IPS DF 6.9 (cell line): ENCODE measurements at places on chromosomes 12 and 14.
A peak's percentile ranks its signal among the peaks of the same experiment; 100 is the strongest.

GRCh38 chr14:96189281-96189711, 15.3 kb upstream of the BDKRB2 start:
- no peak overlapping the region for H3K27ac ChIP-seq
- peaks cover 7% of the 10 kb centered on the region for H3K4me1 ChIP-seq
- H3K27me3 ChIP-seq, result no peaks in the 10 kb centered on the region
- no peak for DNase-seq
- H3K4me3 ChIP-seq, result no peak overlapping the region

GRCh38 chr14:32443890-32444661, 115.0 kb downstream of the AKAP6 start:
- DNase-seq, result no peak
- H3K36me3 ChIP-seq, result no peaks in the 10 kb centered on the region
- no peaks in the 10 kb centered on the region for H3K27me3 ChIP-seq
- H3K4me3 ChIP-seq, result no peak overlapping the region
- no peaks in the 10 kb centered on the region for H3K4me1 ChIP-seq
- H3K27ac ChIP-seq, result no peak overlapping the region

- peak overlapping the region; percentile 50; the same call in 1 of the 2 replicates for H3K4me3 ChIP-seq
- H3K27ac ChIP-seq, result no peak overlapping the region
- H3K4me1 ChIP-seq, result 0 out of 2 replicates have a peak, but pooled peaks cover 2% of the 10 kb centered on the region
- peaks cover 14% of the 10 kb centered on the region for H3K27me3 ChIP-seq
- DNase-seq, result no peak
- H3K36me3 ChIP-seq, result no peaks in the 10 kb centered on the region
Observed at GRCh38 chr12:22333713-22334409, 646 bp downstream of the ST8SIA1 start.

DNA sequence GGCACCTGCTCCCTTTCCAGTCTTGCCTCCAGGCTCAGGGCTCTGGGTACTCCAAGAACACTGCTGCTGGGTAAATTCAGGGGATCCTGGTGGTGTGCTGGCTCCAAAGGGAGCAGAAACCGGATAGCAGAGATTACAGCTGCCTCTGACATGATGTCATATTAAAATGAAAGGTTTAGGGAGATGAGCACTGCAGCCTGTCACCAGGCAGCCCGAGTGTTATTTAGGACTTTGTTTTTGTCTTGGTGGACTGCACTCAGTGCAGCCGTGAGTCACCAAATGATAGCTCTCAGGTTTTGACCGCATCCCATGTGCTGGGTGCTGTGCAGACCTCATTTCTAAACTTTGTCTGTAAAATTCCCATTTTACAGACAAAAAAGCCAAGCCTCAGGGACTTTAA, 266.0 kb upstream of the CRY1 start:
- no peak overlapping the region for H3K4me3 ChIP-seq
- DNase-seq, result no peak
- no peaks in the 10 kb centered on the region for H3K27me3 ChIP-seq
- H3K27ac ChIP-seq, result no peak overlapping the region
- H3K4me1 ChIP-seq, result peaks cover 1% of the 10 kb centered on the region; the same call in 1 of the 2 replicates
- H3K36me3 ChIP-seq, result no peaks in the 10 kb centered on the region

DNA sequence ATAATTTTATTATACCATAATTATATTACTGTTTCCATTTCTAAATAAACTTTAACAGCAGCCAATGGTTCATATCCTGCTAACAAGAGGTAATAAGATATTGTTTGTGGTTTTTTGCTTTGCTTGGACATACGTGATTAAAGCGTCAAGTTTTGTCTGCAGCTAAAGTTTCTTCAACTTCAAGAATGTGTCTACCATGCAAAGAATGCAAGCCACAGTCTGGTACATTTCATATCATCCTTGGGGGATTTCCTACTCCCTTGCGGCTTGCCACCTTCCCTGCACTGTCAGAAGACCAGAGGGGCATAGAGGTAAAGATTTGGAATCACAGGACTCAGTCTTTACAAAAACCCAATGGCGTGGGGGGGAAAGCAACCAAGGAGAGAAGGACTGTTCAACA, 125.2 kb downstream of the MED13L start:
- no peaks in the 10 kb centered on the region for H3K36me3 ChIP-seq
- H3K4me1 ChIP-seq, result no peaks in the 10 kb centered on the region; the same call in 1 of the 2 replicates
- H3K4me3 ChIP-seq, result no peak overlapping the region
- no peak overlapping the region for H3K27ac ChIP-seq
- H3K27me3 ChIP-seq, result no peaks in the 10 kb centered on the region

DNA sequence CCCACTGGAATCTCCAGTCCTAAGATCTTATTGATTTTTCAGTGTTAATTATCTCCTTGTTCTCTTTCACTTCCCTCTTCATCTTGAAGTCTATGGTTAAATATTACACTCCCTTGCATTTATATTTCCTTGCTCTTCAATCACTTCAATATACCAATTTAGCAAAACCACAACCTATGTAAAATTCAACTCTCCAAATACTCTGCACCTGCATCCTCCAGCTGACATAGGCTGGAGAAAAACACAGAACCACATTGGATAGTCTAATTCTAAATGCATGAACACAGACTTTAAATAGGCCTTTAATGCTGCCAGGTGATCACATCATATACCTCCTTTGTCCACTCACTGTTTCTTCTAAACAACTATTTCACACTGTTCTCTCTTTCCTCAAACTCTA, 253.8 kb upstream of the GARIN6 start:
- no peak for DNase-seq
- no peaks in the 10 kb centered on the region for H3K27me3 ChIP-seq
- H3K4me3 ChIP-seq, result no peak overlapping the region
- H3K36me3 ChIP-seq, result no peaks in the 10 kb centered on the region

GRCh38 chr12:32217354-32218310, 111.0 kb downstream of the BICD1 start:
- peaks cover 4% of the 10 kb centered on the region; the same call in 1 of the 2 replicates for H3K36me3 ChIP-seq
- H3K27ac ChIP-seq, result no peak overlapping the region
- no peak overlapping the region for H3K4me3 ChIP-seq
- H3K4me1 ChIP-seq, result no peaks in the 10 kb centered on the region

- DNase-seq, result no peak
- H3K4me3 ChIP-seq, result no peak overlapping the region
- H3K27ac ChIP-seq, result no peak overlapping the region
- H3K36me3 ChIP-seq, result peaks cover 21% of the 10 kb centered on the region
- H3K4me1 ChIP-seq, result no peaks in the 10 kb centered on the region
Observed at GRCh38 chr12:57574795-57575194, 16.2 kb upstream of the PIP4K2C start.

DNA sequence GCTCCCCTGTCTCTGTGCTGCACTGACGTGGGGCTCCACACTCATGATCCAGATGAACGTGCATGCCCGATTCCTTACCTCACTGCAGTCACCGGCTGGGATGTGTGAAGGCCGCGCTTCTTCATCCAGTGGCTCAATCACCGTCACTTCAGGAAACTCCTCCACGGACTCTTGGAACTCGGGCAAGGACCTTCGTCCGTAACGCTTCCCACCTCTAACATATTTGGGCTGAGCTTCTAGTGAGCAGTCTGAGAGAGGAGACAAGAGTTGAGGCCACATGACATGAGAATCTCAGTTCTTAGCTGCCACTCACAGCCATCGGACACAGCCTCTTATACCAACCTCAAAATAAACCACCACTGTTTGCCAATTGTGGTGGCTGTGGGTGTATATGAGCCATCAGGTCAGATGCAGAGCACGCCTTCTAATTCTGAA, 38.3 kb downstream of the NIN start:
- no peak for DNase-seq
- no peaks in the 10 kb centered on the region; the same call in 1 of the 2 replicates for H3K4me1 ChIP-seq
- no peak overlapping the region for H3K4me3 ChIP-seq

- no peaks in the 10 kb centered on the region for H3K36me3 ChIP-seq
- no peak for DNase-seq
- no peaks in the 10 kb centered on the region for H3K27me3 ChIP-seq
- H3K4me3 ChIP-seq, result no peak overlapping the region
- H3K27ac ChIP-seq, result no peak overlapping the region
- no peaks in the 10 kb centered on the region; the same call in 1 of the 2 replicates for H3K4me1 ChIP-seq
Observed at GRCh38 chr12:19192710-19193109, 63.2 kb downstream of the PLEKHA5 start.

DNA sequence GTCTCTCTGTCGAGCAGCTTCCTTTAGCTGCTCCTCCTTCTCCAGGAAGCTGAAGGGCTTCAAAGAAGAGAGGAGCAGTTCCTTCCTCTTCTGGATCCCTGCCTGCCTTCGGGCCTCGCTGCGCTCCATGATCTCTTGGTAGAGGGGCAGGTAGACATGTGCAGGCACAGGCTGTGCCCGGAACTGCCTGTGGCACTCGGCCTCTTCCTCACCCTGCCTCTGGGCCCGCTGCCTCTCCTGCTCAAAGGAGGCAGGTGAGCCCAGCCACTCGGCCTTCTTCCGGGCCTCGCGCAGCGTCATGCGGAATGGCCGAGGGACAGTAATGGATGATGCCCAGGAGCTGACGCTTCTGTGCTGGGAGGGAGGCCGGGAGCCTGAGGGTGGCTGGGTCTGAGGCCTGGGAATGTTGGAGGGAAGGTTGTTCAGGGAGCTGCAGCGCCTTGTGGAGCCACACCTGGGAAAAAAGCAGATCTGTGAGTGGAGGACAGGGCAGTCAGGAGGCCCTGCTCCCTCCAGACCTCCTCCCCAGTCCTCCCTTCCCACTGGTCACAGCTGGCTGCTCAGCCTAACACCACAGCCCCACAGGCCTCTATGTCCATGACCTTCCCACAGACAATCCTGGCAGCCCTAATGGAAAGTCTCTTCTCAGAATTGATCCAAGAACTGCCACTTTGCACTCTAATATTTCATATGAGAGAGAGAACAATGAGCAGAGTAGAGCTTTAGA, 5.3 kb downstream of the FAM161B start:
- H3K4me1 ChIP-seq, result no peaks in the 10 kb centered on the region
- H3K4me3 ChIP-seq, result no peak overlapping the region
- no peaks in the 10 kb centered on the region for H3K27me3 ChIP-seq
- DNase-seq, result no peak
- H3K36me3 ChIP-seq, result no peaks in the 10 kb centered on the region

DNA sequence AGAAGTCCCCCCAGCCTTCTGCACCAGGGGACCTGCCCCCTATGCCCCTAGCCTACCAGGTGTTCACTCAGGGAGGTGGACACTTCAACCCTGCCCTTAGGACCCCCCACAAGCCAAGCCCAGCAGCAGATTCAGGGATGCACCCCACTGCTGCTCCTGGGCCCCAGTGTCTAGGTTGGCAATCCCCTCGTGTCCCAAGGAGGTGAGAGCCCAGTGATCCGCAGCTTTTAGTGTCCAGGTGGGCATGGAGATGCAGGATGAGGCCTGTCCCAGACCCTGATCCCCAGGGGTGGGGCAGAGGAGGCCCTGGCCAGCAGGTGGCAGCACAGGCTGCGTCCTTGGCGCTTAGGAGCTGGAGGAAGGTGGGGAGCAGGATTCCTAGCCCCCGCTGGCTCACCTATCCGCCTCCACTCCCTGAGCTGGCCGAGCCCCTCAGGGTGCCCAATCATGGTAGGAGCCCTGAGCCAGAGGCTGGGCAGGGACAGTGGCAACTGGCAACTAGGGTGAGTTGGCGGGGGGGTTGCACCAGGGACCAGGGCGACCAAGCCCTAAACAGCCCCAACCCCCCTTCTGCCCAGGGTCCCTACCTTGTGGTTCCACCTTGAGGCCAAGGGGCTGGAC, 4.1 kb downstream of the CKB start:
- H3K4me1 ChIP-seq, result peaks cover 12% of the 10 kb centered on the region; the same call in 1 of the 2 replicates
- no peaks in the 10 kb centered on the region; the same call in 1 of the 2 replicates for H3K27me3 ChIP-seq
- peaks cover 20% of the 10 kb centered on the region for H3K36me3 ChIP-seq
- H3K27ac ChIP-seq, result no peak overlapping the region

DNA sequence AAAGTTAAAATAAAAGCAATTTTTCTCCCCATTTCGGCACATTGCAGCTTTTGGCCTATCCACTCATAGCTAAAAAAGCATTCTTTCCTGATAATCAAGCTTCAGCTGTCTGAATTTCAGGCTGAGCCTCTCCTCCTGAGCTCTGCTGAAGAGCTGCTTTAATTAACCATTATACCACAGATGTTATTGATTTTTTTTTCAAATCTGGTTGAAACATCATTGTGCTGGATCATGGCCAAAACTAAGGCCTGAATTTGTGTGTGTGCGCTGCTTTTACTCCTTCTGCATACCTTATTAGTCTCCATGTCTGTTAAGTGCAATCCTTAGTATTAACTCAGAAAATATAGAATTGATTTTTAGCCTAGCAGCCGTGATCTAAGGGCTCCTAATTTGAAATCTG, 52.3 kb downstream of the MBIP start:
- H3K27me3 ChIP-seq, result peaks cover 6% of the 10 kb centered on the region
- H3K4me1 ChIP-seq, result peaks cover 13% of the 10 kb centered on the region; the same call in 1 of the 2 replicates
- no peak overlapping the region for H3K4me3 ChIP-seq

DNA sequence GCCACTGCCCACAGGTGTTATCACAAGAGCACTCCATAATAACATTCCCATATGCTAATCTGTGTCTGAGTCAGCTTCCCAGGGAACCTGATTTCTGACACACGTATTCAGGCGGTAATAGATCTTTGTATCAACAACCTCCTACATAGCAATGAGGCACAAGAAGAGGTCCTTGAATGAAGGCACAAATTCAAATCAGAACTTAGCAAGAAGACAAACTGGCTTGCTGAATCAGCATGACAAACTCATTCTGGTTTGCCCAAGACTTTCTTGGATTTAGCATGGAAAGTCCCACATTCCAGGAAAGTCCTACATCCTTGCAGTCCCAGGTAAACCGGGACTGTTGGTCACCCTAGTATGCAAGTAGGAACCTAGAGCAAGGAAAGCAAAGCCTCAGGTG, 33.9 kb upstream of the RNU6-7 start:
- no peaks in the 10 kb centered on the region for H3K27me3 ChIP-seq
- DNase-seq, result no peak
- H3K4me1 ChIP-seq, result no peaks in the 10 kb centered on the region
- H3K4me3 ChIP-seq, result no peak overlapping the region

DNA sequence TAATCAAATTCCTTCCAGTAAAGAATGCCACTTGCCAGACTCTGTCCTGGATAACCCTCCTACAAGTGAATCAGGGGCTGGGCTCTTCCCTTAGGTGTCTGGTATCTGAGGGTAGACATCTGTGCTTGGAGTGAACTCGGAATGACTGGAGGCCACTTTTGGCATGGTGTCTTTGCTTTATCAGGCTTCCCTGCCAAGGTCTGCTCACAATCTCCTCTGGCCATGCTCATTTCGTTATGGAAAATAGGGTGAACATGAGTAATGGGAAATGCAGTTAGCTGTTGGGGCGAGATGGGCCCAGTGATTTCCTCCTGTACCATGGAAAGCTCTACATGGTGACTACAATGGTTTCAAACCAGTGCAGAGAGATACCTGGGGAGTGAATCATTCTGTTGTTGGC, 212.9 kb downstream of the NRXN3 start:
- no peaks in the 10 kb centered on the region for H3K27me3 ChIP-seq
- no peak overlapping the region for H3K4me3 ChIP-seq
- no peak overlapping the region for H3K27ac ChIP-seq
- DNase-seq, result no peak
- no peaks in the 10 kb centered on the region for H3K36me3 ChIP-seq
